ENCODE measurements at places on chromosomes 1 and 21. TPM values are rescaled to one million over a fixed set of nuclear protein-coding genes. Genes with fewer than 3 reads are reported as not detected.

GRCh38 chr1:151266821-151267220, 12.3 kb downstream of the PSMD4 start:
- DNase-seq: no peak

DNA sequence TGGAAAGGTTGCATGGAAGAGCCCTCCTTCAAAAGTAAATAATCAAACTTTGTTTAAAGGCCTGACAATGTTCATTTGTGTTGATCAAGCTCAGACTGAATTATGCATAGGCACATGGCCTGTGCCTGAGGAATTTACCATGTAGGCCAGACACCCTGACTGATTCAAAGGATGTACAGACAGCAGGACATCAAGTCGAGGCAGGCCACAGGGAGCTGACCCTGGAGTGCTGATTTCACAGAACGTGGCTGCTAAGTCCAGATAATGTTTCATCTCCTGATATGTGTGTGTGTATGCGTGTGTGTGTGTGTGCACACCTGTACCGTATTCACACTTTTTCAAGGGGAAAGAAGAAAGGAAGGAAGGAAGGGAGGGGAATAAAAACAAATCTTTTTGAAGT, 34.1 kb downstream of the NAV1 start:
- DNase-seq: no peak

The SLC16A1 gene
- 57.8 TPM for total RNA-seq

DNA sequence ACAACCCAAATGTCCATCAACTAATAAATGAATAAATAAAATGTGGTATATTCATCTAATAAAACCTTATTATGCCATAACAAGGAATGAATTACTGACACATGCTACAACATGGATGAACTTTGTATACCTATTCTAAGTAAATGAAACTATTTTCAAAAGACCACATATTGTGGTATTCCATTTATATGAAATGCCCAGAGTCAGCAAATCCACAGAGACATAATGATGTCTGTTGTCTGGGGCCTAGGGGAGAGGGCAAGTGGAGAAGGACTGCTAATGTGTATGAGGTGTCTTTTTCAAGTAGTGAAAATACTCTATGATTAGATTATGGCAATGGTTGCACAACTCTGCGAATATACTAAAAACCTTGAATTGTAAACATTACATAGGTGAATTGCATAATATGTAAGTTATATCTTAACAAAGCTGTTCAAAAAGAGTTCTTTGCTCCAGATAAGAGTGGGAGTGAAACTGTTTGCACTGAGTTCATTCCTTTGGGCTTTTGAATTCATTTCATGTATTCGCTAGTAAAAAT, 464.2 kb downstream of the NUF2 start:
- no peak for DNase-seq

GRCh38 chr21:45802956-45803617, 159.6 kb downstream of the PCBP3 start:
- DNase-seq: no peak

- no peak for DNase-seq
Measured at GRCh38 chr1:3731583-3732433, 20.4 kb upstream of the CCDC27 start.

The MSH4 gene
- total RNA-seq: 0.29 TPM

- DNase-seq: no peak
Measured at GRCh38 chr1:52592637-52593323, 9.4 kb upstream of the GPX7 start.
